Ammon's horn (tissue), 1 donor: ENCODE measurements at places on chromosomes 2 and 18.

GRCh38 chr2:74915743-74916142 is 42.7 kb upstream of the POLE4 start:
- DNase-seq, result no peak

- no peak for DNase-seq
Measured at GRCh38 chr2:85698880-85699254, 4.7 kb downstream of the GNLY start.

- DNase-seq, result no peak
Measured at GRCh38 chr18:62729487-62730386, 14.4 kb downstream of the PHLPP1 start.

DNA sequence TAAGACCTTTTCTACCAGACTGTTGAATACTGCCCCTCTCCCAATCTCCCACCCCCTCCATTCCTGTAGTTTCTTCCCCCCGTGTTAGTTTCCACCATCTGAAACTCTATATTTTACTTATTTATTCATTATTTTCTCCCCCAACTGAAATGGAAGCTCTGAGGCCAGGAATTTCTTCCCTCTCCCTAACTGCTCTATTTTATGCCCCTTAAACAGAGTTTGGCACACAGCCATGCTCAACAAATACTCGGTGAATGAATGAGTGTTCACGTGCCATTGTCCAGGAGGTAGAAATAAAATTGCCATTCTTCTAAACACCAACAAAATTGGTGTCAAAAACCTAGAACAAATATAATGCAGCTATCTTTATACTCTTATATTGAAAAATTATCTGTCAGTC is 5.6 kb downstream of the ITGB1BP1 start:
- DNase-seq, result no peak

GRCh38 chr2:121202541-121203310 is 82.3 kb downstream of the TFCP2L1 start:
- no peak for DNase-seq

GRCh38 chr2:190717306-190717705 is 68.4 kb downstream of the NAB1 start:
- DNase-seq, result no peak

DNA sequence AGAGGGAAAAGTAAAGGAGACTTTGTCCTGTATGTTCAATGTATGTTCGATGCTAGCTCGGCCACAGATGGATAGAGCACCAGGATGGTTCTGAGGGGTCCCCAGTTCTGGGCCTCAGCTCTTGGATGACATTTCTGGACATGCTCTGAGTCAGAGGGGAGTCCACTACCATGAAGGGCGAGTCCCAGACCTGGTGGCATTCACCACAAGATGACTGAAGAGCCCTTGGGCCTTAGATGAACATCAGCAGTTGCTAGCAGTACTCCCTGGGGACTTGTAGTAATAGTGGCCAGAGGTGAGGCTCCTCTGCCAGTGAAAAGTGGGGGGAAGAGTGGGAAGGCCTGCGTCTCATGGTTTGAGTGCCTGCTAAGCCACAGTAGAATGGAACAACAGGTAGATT is 109.5 kb downstream of the GRB14 start:
- no peak for DNase-seq

DNA sequence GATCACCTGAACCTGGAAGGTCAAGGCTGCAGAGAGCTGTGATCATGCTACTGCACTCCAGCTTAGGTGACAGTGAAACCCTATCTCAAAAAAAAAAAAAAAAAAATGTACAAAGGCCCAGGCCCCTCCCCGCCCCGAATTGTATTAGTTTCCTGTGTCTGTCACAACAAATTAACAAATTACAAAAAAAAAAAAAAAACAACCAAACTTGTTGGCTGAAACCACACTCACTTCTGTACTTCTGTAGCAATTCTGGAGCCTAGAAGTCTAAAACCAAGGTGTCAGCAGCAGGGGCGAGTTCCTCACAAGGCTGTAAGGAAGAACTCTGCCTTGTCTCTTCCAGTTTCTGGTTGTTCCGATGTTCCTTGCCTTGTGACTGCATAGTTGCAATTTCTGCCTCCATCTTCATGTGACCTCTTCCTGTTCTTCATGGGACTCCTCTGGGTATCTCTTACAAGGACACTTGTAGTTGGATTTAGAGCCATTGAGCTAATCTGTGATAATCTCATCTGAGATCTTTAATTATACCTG is 100.8 kb upstream of the ZSWIM2 start:
- DNase-seq, result peak; percentile 31

DNA sequence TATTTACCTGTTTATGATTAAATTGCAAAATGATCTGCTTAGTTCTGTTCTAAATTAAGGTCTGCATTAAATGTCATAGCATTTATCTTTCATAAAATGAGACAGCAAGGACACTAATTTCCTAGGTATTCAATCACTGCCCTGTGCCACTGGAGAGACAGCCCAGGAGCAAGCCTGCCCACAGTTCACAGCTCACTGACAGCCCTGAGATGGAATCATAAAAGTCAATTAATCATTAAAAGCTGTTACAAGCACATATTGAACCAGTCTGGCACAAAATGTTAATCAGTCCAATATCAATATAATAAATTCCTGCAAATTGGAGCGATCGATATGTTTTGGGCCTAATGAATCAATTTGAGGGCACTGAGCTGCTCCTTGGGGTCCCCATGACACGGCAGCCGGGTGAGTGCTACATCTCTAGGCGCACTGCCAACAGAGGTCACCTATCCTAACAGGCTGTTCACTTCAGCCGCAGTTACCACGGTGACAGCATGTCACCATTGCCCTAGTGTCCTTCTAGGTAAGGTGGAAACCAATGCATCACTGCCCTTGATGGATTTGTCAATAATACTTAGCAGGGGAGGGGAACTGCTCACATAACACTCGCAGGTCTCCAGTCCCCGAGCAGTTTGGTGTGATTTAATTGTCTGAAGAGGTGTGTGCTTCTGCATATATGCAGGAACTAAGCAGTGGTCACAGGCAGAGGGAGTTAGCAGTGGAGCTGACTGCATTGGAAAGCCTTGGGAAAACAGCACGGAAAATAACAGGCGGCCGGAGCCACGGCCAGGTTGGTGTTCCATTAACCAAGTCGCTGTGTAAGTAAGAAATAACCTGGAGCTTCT is 47.3 kb downstream of the POU3F3 start:
- DNase-seq, result no peak

DNA sequence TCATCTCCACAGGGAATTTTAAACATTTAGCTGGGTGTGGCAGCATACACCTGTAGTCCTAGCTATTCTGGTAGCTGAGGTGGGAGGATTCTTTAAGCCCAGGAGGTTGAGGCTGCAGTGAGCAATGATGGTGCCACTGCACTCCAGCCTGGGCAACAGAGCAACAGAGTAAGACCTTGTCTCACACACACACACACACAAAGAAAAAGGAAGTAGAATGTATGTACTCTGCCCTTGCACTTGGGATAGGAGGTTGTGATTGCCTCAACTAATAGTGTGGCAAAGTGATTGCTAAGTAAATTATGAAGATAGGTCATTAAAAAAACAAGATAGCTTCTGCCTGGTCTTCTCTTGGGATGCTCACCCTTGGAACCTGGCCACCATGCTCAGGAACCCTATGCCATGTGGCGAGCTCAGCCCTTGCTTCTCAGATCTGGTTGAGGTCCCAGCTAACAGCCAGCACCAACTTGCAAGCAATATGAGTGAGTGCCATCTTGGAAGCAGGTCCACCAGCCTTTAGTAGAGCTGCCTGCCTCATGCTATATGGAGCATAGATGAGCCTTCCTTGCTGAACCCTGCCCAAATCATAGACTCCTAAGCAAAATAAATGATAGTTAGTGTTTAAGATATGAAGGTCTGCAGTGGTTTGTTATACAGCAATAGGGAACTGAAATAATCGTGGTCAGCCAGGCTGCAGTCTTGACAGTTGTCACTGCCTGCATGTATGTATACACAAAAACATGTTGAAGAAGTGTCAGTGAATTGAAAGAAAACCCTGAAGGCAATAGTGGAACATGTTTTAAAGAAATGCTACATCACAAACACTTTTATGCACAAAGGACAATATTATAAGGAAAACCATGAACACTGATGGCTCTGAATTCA is 30.1 kb upstream of the PNO1 start:
- DNase-seq, result no peak

- peak; percentile 39 for DNase-seq
Measured at GRCh38 chr2:88090446-88091283, 23.0 kb downstream of the SMYD1 start.

DNA sequence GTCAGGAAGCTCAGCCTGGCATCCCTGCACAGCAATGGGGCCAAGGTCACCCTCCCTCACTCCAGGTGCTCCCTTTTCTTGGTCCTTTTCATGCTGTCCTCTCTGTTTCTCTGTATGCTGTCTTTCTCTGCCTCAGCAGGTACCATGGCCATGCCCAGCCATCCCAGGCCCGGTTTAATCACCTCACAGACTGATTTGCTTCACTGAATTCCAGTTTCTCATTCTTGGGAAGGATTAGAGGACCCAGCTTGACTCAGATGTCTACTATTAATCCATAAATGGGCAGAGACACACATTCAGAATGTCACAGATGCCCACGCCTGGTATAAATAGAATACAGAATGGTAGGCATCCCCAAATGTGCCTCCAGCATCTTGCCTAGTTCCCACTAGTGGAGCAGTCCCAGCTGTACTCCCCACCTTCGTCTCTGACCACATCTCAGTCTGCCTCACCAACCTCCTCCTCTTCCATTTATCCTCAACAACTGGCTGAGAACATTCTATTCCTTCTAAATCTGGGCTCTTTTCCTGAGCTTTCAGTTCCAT is 14.2 kb upstream of the L3MBTL4 start:
- DNase-seq, result no peak

DNA sequence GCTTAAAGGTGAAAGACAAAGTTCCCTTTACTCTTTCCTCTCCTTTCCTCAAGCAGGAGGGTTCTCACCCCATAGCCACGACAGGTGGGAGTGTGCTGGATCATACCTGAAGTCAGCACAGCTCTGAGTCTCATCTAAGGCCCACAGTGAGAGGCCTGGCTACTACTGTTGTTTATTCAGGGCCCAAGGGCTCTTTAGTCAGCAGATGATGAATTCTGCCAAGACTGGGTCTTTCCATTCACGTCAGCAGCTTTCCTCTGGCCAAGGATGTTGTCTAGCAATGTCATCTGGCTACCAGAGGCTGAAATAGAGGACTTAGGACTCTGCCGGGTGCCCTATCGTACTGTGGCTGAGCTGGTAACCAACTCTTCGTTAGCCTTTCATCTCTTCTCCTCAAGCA is 308.4 kb upstream of the THUMPD2 start:
- DNase-seq, result no peak

DNA sequence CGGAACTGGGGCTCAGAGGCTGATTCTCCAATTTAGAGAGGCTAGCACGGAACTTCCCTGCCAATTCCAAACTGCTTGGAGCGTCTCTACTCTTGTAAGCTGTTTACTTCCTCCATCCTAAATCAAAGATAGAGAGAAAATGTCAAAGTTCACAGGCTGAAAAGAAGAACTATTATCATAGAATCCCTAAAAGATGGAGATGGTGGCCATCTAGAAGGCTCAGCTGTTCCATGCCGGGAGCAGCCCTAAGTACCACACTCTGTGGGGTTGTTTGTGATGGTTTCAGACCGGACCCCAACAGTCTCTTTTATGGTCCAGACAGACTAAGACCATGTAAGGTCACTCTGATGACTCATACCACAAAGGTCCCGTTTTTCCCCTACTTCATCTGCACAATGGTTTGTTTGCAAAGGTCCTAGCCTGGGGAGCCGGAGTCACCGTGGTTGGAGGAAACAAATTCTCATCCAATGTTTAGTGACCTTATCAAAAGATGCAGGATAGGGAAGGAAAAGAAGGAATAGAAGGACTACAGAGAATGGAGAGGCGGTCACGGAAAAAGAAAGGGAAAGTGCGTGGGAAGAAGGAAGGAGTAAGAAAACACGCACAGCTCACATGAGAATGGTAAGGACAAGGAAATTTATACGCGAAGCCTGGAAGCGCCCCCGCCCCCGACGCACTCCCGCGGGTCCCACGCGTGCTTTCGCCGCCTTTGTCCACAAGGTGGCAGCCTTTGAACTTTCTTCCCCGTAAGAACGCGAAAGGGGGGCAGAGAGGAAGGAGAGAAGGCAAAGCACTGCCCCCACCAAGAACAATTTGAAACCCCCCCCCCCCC is 453 bp upstream of the ANTXR1 start:
- peak; percentile 79 for DNase-seq

- DNase-seq, result peak; percentile 74
Measured at GRCh38 chr18:48742706-48743475, 204.1 kb downstream of the CTIF start.

DNA sequence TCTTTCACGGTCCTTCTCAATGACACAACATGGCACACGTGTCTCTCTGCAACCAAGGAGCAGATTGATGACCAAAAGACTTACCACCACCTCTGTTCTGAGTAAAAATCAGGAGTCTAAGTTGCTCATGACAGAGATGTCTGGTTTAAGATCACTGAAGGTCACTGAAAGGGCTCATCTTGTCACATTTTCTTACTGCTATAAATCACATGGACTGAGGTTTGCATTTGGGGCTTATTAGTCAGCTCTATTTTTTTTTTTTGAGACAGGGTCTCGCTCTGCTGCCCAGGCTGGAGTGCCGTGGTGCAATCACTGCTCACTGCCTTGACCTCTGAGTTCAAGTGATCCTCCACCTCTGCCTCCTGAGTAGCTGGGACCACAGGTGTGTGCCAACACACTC is 19.4 kb downstream of the CFLAR start:
- DNase-seq, result no peak

GRCh38 chr2:196500686-196501431 is 138.7 kb upstream of the CCDC150 start:
- no peak for DNase-seq

DNA sequence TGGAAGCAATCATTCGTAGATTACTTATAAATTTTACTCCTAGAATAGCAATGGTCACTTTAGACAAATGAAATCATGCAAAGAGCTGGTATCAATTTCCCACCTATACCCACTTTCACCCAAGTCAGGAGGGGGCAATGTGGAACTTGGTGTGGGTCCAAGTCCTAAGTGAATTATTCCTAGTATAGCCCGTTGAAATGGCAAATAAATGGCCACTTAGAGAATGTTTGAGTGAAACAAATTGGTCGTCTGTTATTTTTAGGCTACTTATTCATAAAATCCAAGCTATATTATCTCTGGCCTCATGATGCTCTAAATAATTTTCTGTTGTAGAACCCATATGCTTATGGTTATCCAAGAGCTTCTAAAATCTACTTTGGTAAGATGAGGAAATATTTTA is 98.1 kb downstream of the MYO3B start:
- no peak for DNase-seq

GRCh38 chr18:79746730-79747129 is 51.0 kb upstream of the KCNG2 start:
- no peak for DNase-seq

GRCh38 chr2:134462275-134462674 is 208.4 kb downstream of the MGAT5 start:
- no peak for DNase-seq

GRCh38 chr2:69311024-69311416 is 76.0 kb downstream of the GFPT1 start:
- no peak for DNase-seq
